Kasumi-1 (cell line): ENCODE measurements at places on chromosomes 5 and 9.

- DNase-seq = no peak
These were observed 46.5 kb downstream of the DUSP1 start for GRCh38 chr5:172724242-172725183.

- no peak for DNase-seq
These were observed 427.4 kb downstream of the CETN3 start for GRCh38 chr5:89981878-89982773.

DNA sequence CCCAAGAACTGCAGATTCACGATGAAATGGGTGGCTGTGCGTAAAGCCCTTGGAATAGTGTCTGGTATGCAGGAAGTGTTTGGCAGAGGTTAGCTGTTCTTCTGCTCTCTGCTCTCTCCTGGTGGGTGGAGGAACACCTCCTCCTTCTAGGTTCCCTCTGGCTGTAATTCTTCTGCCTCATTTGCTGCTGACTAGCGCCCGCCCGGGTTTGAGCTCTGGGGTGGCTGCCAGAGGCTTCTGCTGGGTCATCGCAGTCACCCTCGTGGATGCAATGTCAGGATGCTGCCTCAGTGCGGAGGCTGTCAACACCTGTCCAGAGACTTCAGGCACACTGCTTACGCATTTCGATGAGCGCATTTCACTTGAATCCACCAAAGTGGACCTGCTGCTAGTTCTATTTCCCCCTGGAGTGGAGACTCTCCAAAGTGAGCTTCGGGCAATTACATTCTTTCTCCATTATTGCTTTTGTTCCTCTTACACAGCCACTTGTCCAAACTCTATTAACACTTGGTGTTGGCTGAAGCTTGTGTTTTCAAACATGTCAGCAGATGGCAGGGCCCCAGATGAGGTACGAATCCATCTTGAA is 11.7 kb downstream of the DOCK2 start:
- no peak for DNase-seq

- peak; percentile 83 for DNase-seq
These were observed 315 bp downstream of the PIK3R1 start for GRCh38 chr5:68215898-68216244.

DNA sequence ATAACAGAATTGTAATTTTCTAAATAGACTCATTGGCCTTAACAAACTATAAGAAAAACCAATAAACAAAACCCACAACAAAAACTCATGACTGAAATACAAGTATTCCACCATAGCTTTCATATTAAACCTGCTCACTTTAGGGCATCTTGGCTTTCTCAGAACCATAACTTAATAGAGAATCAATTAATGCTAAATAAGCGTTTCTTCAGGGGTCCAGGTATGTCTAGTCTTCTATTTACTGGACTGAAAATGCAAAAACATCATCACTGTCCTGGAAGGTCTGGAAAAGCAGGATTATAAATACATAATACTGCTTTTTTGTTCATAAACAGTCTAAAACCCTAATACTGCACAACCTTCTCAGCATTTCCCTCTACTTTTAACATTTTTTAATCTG is 6.2 kb upstream of the SMIM27 start:
- no peak for DNase-seq

GRCh38 chr5:151531581-151531980 is 59.5 kb downstream of the FAT2 start:
- DNase-seq = no peak

GRCh38 chr5:56696900-56697299 is 118.4 kb upstream of the MAP3K1 start:
- DNase-seq = no peak

DNA sequence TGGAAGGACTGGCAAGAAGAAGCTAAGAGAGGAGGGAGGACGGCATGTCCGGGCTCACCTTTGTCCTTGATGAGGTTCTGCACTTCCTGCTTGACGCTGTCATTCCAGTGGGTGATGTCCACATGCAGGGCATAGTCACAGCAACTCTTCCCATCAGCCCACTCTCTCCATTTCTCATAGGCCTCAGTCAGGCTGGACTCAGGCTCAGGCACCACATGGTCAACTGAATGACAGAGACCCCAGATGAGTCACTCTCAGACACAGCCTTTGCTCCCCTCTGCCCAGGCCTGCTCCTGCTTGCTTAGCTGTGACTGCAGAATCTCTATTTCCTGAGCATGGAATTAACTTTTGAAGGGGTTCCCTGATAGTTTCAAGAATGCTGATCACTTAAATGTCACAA is 94.2 kb downstream of the DPYSL3 start:
- DNase-seq = no peak

DNA sequence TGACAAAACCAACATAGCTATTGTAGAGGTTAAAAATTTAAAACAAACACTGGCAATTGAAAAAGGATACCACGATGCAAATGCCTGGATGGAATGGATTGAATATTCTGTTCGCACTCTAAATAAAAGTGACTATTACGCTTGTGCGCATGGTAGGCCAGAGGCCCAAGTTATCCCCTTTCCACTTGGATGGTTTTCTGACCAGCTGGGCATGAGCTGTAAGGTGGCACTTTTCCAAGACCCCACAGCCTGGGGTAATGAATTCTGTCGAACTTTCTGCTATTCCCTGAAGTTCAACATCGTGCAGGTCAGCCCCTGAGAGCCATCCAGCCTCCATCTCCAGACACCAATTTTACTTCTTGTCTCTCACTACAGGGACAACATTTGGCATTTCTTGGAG is 5.4 kb upstream of the RNF180 start:
- no peak for DNase-seq

DNA sequence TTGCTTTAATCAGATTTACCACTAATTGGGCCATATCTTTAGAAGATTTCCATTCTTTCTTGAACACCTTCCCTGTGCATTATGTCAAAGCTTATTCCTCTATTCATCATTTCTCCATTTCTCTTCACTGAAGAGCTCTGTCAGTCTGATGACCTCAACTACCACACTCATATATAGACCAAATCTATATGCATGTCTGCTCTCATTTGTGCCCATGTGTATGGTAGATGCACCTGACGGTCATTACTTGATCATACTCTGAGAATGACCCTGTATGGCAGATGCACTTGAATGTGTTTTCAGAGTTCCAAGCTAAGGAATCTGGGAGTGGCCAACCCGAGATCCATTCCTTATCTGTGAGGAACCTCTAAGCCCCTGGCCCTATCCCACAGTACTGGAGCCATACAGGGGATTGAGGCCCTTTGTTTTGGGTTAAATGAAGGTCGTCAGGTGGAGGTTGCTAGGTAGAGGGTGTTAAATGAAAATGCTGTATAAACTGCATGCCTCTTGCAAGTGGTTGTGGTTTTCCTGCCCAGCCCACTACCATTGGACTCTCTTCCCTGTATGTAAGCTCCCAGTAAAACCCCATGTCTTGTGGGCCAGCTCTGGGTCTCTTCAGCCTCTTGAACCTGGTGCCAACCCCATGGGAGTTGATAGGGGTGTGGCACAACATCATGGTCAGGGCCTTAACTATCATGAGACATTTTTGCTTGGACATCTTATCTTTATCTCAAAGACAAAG is 229.5 kb downstream of the KIAA0825 start:
- no peak for DNase-seq

- no peak for DNase-seq
These were observed 335.0 kb upstream of the KLF4 start for GRCh38 chr9:107824556-107824955.

DNA sequence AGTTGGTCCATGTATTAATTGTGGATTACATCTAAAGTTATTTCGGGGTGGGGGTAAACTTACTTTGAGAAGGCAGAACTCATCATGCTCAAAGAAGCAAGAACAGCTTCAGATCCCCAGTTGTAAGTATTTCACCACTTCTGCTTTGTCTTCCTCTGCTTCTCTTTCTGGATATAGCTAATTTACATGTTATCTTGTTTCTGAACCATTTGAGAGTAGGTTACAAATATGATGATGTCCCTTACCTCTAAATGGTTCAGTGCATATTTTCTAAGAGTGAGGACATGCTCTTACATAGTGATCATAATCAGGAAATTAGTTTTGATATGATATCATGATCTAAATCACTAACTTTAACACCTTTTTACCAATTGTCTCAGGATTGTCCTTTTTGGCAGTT is 11.9 kb downstream of the TRIO start:
- peak; percentile 60 for DNase-seq

- DNase-seq = no peak
These were observed 142.7 kb downstream of the ANXA1 start for GRCh38 chr9:73294336-73294735.

GRCh38 chr5:145471026-145471425 is 364.1 kb downstream of the PRELID2 start:
- DNase-seq = no peak

DNA sequence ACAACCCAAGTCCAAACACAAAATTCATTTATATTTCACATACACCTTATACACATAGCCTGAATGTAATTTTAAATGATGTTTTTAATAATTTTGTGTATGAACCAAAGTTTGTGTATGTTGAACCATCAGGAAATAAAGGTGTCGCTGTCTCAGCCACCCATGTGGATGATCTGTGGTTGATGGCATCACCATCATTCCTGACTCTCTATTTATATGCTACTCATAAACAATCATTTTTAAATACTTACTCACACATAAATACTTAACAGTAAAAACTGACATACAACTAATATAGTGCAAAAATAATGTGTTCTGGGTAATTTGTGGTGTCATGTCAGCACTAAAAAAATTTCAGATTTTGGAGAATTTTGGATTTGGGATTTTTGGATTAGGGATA is 38.4 kb downstream of the SMC5 start:
- no peak for DNase-seq

GRCh38 chr9:87573841-87574342 is 76.2 kb downstream of the DAPK1 start:
- DNase-seq = no peak

DNA sequence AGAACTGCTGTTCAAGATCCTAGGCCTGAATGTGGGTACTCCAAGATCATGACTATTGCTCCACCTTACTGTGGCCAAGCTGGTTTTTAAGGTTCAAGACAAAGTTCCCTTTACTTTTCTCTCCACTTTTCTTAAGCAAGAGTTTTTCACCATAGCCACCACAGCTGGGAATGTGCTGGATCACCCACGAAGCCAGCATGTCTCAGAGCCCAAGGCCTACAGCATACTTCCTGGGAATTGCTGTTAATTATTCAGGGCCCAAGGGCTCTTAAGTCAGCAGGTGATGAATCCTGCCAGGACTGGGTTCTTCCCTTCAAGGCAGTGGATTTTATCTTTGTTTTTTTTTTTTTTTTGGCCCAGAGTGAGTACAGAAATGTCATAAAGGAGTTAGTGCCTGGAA is 149.4 kb upstream of the TUSC1 start:
- no peak for DNase-seq

DNA sequence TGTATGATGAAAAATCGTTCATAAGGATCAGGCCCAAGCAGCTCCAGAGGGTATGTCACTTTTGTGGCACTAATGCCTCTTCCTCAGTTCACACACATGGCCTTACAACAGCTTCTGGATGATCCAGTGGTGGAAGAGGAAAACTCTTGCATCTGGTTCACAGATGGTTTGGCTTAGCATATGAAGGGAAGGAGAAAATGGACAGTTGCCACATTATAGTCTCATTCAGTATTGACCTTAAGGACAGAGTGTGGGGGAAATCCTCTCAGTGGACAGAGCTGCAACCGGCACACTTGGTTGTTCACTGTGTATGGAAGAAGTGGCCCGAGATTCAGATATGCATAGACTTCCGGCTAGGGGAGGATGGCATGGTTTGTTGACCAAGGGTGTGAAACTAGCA is 22.8 kb downstream of the C9orf57 start:
- DNase-seq = no peak

- DNase-seq = no peak
These were observed 564 bp upstream of the TOR2A start for GRCh38 chr9:127735530-127736185.

DNA sequence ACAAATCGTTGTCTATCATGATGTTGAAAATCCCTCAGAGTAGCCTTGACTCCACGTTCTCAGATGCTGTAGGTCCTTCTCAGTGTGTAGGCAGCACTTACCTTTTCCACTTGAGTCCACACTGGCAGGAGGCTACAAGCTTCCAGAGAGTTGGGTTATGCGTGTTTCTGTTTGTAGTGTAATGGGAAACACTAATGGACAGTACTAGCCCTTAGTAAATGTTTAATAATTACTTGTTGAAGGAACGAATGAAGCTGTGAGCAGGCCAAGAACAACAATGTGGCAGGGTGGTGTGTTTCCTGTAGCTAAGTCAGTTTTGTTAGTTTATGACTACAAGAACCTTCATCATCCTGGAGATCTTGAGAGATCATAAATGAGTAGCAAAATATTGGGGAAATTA is 83.5 kb downstream of the ARHGAP26 start:
- DNase-seq = no peak

- peak; percentile 53 for DNase-seq
These were observed 488.0 kb downstream of the PRELID2 start for GRCh38 chr5:145347026-145347616.

DNA sequence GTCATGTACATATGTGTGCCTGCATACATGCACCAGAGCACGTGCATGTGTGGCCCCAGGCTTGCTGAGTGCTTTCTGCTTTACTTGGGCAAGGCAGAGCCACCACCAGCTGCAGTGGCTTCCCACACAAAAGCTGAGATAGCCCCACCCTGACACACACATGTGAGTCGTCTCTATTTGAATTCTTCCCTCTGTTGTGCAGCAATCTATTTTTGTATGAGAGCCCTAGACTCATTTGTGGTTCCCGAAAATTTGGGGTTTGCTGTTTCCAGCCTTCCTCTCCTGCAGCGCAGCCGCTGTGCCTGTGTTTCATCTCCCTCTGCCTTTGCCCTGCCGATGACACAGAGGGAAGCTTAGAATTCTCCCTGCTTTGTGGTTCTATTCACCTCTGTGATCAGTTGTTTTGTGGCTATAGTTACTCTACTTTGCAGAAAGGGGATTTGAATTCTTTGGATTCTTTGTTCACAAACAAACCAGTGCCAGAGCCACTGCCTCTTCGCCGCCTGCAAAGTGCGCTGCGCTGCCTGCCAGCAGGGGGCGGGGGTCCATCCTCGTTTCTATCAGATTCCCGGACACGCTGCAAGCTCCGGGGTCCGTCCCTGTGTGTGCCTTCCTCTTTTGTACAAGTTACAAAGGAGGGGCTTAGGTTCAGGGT is 95.8 kb upstream of the DAP start:
- peak; percentile 69 for DNase-seq

GRCh38 chr5:115415143-115415491 is 118.7 kb upstream of the CCDC112 start:
- DNase-seq = no peak

DNA sequence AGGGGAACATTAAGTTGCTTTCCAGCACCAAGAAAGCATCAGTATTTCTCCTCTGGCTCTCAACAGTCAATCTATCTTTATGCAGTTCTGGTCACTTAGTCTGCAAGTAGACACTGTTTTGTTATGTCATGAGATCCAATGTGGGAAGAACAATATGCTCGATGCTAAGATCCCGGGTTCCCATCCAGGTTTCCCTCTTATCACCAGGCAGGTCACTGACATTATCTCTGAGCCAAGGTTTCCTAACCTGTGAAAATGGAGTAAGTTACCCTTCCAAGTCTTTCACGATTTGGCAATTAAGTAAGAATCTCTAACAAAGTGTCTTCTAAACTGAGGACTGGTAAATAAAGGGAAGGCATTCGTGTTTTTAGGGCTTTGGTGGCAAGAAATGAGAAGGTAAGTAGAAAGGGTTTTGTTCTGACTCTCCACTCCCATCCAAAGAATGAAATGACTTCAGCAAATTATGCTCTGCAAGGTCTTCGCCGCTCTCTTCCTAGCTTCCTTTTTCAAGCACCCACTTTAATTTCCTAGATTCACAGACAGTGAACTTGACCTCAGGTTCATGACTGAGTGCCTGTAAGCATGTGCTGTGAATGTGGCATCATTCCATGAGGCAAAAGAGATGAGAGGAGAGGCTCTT is 86.4 kb downstream of the DCP2 start:
- no peak for DNase-seq
